ENCODE measurements at places on chromosomes 3 and 15.
A peak's percentile ranks its signal among the peaks of the same experiment; 100 is the strongest.

GRCh38 chr3:16480861-16481545, 32.5 kb downstream of the RFTN1 start:
- H3K36me3 ChIP-seq, result peaks cover 25% of the 10 kb centered on the region
- H3K27ac ChIP-seq, result peak overlapping the region; percentile 60
- H3K4me3 ChIP-seq, result no peak overlapping the region
- DNase-seq, result no peak

- H3K36me3 ChIP-seq, result no peaks in the 10 kb centered on the region
- no peak overlapping the region for H3K4me3 ChIP-seq
- no peaks in the 10 kb centered on the region for H3K4me1 ChIP-seq
- DNase-seq, result peak; percentile 59
These were observed 76.3 kb upstream of the COL8A1 start for GRCh38 chr3:99562138-99562537.

GRCh38 chr3:66989860-66990696, 8.0 kb upstream of the KBTBD8 start:
- no peaks in the 10 kb centered on the region for H3K36me3 ChIP-seq
- H3K4me1 ChIP-seq, result peaks cover 5% of the 10 kb centered on the region
- no peaks in the 10 kb centered on the region for H3K27me3 ChIP-seq
- H3K27ac ChIP-seq, result no peak overlapping the region
- DNase-seq, result no peak

GRCh38 chr15:62453375-62453774, 288.3 kb upstream of the C2CD4B start:
- no peak overlapping the region for H3K4me3 ChIP-seq
- peaks cover 15% of the 10 kb centered on the region for H3K27me3 ChIP-seq
- no peak overlapping the region for H3K27ac ChIP-seq
- no peaks in the 10 kb centered on the region for H3K36me3 ChIP-seq
- peaks cover 70% of the 10 kb centered on the region for H3K4me1 ChIP-seq

GRCh38 chr15:85757939-85758654, 36.6 kb downstream of the KLHL25 start:
- H3K27me3 ChIP-seq, result no peaks in the 10 kb centered on the region
- peak overlapping the region; percentile 39 for H3K27ac ChIP-seq
- peaks cover 9% of the 10 kb centered on the region for H3K36me3 ChIP-seq
- peaks cover 25% of the 10 kb centered on the region for H3K4me1 ChIP-seq
- DNase-seq, result no peak

DNA sequence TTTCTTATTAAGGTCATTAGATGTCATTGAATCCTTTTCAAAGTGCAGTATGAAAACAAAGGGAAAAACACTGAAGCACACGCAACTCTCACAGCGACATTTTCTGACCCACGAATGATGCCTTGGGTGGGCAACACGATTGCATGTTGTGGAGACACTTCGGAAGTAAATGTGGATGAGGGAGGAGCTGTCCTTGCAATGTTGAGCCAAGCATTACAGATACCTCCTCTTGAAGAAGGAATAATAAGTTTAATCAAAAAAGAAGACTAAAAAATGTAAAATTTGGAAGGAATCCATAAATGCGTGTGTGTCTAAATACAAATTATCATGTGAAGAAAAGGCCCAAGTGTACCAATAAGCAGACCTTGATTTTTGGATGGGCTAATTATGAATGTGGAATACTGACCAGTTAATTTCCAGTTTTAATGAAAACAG, 16.9 kb downstream of the THBS1 start:
- no peaks in the 10 kb centered on the region for H3K27me3 ChIP-seq
- no peak for DNase-seq
- no peak overlapping the region for H3K4me3 ChIP-seq
- H3K36me3 ChIP-seq, result peaks cover 26% of the 10 kb centered on the region
- no peaks in the 10 kb centered on the region for H3K4me1 ChIP-seq

- DNase-seq, result no peak
- H3K27me3 ChIP-seq, result peaks cover 4% of the 10 kb centered on the region
- no peaks in the 10 kb centered on the region for H3K36me3 ChIP-seq
- H3K27ac ChIP-seq, result no peak overlapping the region
These were observed 314.0 kb upstream of the THBS1 start for GRCh38 chr15:39266890-39267289.

DNA sequence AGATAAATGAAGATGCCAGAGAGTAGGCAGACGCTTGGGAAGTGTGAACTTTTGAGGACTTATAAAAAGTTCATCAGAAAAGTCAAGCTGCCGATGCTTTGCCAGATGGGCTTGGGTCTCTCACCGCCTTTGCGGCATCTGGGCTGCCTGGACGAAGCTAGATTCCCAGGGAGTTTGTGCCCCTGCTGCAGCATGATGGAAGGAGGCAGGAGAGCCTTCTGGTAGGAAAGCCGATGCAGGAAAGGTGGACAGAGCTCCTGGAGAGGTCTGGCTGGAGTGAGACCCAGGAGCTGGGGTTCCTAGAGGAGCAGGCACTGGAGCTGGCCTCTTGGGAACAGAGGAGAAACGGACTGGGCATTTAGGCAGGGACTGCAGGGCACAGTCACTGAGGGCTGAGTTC, 51.9 kb upstream of the ATP2B2 start:
- no peak overlapping the region for H3K4me3 ChIP-seq
- no peak for DNase-seq
- no peaks in the 10 kb centered on the region for H3K4me1 ChIP-seq

- peak overlapping the region; percentile 73 for H3K27ac ChIP-seq
- H3K4me3 ChIP-seq, result no peak overlapping the region
- no peak for DNase-seq
- H3K27me3 ChIP-seq, result peaks cover 6% of the 10 kb centered on the region
- H3K36me3 ChIP-seq, result peaks cover 9% of the 10 kb centered on the region
- H3K4me1 ChIP-seq, result peaks cover 49% of the 10 kb centered on the region
These were observed 9.2 kb upstream of the SIN3A start for GRCh38 chr15:75460646-75461045.

- peak overlapping the region; percentile 96 for H3K27ac ChIP-seq
- no peak for DNase-seq
- peaks cover 83% of the 10 kb centered on the region for H3K4me1 ChIP-seq
- peaks cover 2% of the 10 kb centered on the region for H3K27me3 ChIP-seq
- H3K4me3 ChIP-seq, result no peak overlapping the region
- H3K36me3 ChIP-seq, result no peaks in the 10 kb centered on the region
These were observed 3.9 kb upstream of the SEMA3B start for GRCh38 chr3:50264964-50265485.

GRCh38 chr3:98900265-98901118, 1.0 kb downstream of the DCBLD2 start:
- peak overlapping the region; percentile 88 for H3K27ac ChIP-seq
- DNase-seq, result peak; percentile 68
- H3K27me3 ChIP-seq, result no peaks in the 10 kb centered on the region
- peaks cover 41% of the 10 kb centered on the region for H3K4me1 ChIP-seq
- H3K4me3 ChIP-seq, result peak overlapping the region; percentile 96

- no peak for DNase-seq
- H3K4me1 ChIP-seq, result peaks cover 51% of the 10 kb centered on the region
- H3K27ac ChIP-seq, result peak overlapping the region; percentile 61
- peak overlapping the region; percentile 74 for H3K4me3 ChIP-seq
- no peaks in the 10 kb centered on the region for H3K36me3 ChIP-seq
These were observed 33.9 kb downstream of the GAP43 start for GRCh38 chr3:115657168-115657567.

DNA sequence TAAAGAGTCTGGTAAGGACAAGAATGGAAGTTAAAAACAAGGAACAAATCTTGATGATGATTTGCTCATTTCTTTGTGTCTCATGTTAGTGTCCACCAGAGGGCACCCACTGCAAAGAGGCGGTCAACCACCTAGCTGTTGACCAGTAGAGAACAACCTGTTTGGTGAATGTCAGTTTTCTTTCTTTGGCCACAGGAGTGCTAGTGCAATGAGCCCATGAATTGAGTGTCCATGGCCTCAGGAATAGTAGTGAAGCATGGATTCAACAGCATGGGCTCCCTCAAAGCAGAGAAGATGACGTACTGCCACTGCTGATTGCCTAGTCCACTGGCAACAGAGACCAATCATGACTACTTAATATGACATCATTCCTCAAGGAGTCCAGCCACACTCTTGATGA, 10.7 kb upstream of the CNTN6 start:
- peaks cover 3% of the 10 kb centered on the region for H3K27me3 ChIP-seq
- peaks cover 4% of the 10 kb centered on the region for H3K4me1 ChIP-seq
- peak; percentile 56 for DNase-seq
- no peaks in the 10 kb centered on the region for H3K36me3 ChIP-seq

DNA sequence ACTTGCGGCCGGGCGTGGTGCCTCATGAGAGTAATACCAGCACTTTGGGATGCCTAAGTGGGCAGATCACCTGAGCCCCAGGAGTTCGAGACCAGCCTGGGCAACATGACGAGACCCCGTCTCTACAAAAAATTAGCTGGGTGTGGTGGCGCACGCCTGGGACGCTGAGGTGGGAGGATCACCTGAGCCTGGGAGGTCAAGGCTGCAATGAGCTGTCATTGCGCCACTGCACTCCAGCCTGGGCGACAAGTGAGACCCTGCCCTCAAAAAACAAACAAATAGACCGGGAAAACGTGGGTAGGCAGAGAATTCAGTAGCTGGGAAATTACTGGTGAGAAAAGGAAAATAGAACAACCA, 667 bp downstream of the UMPS start:
- H3K4me3 ChIP-seq, result peak overlapping the region; percentile 100
- H3K27me3 ChIP-seq, result peaks cover 25% of the 10 kb centered on the region
- peak overlapping the region; percentile 99 for H3K27ac ChIP-seq
- DNase-seq, result no peak

- peaks cover 13% of the 10 kb centered on the region for H3K36me3 ChIP-seq
- no peak for DNase-seq
- H3K4me1 ChIP-seq, result peaks cover 6% of the 10 kb centered on the region
These were observed 20.5 kb downstream of the GALK2 start for GRCh38 chr15:49190586-49190985.

- H3K27me3 ChIP-seq, result peaks cover 6% of the 10 kb centered on the region
- no peaks in the 10 kb centered on the region for H3K36me3 ChIP-seq
- no peak for DNase-seq
- H3K4me3 ChIP-seq, result no peak overlapping the region
- no peaks in the 10 kb centered on the region for H3K4me1 ChIP-seq
These were observed 577.0 kb upstream of the ARRDC4 start for GRCh38 chr15:97383516-97383915.

DNA sequence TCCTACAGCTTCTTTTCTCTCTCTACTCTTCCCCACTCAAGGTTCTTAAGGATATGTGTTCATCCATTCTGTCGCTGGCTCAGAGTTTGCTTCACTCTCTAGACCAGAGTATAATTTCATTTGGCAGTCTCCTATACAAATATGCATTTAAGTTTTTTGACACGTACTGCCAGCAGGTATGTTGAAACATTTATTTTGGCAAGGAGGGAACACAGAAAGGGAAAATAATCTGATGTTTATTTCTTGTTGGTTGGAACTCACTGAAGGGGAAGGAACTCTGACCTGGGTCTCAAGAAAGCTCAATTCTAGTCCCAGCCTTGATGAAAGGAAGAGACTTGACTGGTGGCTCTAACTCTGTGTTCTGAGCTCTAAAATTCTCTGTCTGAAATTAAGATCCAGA, 21.6 kb downstream of the FANCD2 start:
- no peak overlapping the region for H3K4me3 ChIP-seq
- no peaks in the 10 kb centered on the region for H3K4me1 ChIP-seq
- no peak for DNase-seq
- H3K36me3 ChIP-seq, result peaks cover 52% of the 10 kb centered on the region
- no peak overlapping the region for H3K27ac ChIP-seq
- peaks cover 2% of the 10 kb centered on the region for H3K27me3 ChIP-seq

DNA sequence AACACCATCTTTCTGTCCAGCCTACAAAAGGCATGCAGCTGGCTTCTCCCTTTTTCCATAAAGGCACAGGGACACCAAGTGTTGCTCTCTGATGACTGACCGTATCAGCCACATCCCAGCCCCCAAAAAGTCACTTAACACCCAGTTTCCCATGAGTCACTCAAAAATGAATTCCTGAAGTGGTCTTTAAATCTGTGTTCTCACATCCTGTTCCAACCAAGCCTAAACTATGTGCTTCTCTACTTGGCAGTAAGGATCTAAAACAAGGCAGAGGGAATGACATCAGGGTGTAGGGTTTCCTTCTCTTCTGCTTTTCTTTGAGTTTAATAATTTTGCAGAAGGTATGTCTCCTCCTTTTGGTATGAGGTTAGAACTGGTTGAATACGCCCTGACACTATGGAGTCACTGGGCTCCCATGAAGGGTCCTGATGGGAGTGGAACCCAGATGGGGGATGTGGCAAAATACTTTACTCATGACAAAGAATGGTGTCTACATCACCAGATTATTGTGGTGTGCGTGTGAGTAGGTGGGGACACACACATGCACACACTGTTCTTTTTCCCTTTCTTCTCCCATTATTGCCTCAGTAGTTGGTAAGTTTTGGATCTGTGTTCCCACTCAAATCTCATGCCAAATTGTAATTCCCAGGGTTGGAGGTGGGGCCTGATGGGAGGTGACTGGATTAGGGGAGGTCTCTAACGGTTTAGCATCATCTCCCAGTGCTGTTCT, 35.6 kb upstream of the CCK start:
- H3K27ac ChIP-seq, result no peak overlapping the region
- no peak overlapping the region for H3K4me3 ChIP-seq
- H3K27me3 ChIP-seq, result peaks cover 7% of the 10 kb centered on the region
- DNase-seq, result no peak
- H3K4me1 ChIP-seq, result no peaks in the 10 kb centered on the region
- no peaks in the 10 kb centered on the region for H3K36me3 ChIP-seq

DNA sequence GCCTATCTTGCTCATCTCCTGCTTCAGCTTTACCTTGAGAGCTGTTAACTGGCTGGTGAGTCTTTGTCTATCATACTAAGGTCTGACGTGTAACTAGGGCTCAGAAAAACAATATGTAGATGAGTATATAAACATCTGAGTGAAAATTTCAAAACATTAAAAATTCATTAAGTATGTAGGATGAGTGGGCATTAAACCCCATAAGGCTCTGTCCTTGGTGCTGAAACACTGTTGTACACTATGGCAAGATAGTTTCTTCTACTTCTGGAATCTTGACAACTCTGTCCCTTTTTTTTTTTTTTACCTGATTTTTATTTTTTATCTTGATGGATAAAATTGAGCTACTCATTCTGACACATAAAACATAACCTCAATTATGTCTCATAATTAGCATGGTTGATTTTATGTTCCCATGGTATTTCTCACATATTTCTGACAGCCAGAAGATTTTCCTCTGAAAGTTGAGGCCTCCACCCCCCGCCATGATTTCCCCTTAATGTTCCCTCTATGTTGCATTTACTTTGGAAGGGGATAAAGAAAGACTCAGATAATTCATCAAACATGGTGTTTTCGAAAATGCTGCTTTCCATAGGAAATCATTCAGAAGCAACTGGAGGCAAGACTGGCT, 54.3 kb downstream of the DGKG start:
- H3K36me3 ChIP-seq, result no peaks in the 10 kb centered on the region
- peak; percentile 61 for DNase-seq
- no peak overlapping the region for H3K4me3 ChIP-seq
- H3K4me1 ChIP-seq, result no peaks in the 10 kb centered on the region
- no peak overlapping the region for H3K27ac ChIP-seq

GRCh38 chr3:52915294-52915693, 17.9 kb upstream of the STIMATE start:
- no peak overlapping the region for H3K4me3 ChIP-seq
- H3K27me3 ChIP-seq, result no peaks in the 10 kb centered on the region
- no peak for DNase-seq
- peaks cover 42% of the 10 kb centered on the region for H3K36me3 ChIP-seq
- H3K4me1 ChIP-seq, result no peaks in the 10 kb centered on the region

Measured in nephron progenitor cell (in vitro differentiated cells).